ENCODE measurements at places on chromosomes 5 and 9.
A peak's percentile ranks its signal among the peaks of the same experiment; 100 is the strongest.

- no peak for DNase-seq
Observed at GRCh38 chr5:109315245-109315644, 94.5 kb downstream of the PJA2 start.

- peak; percentile 34 for DNase-seq
Observed at GRCh38 chr9:104682642-104683041, 11.7 kb upstream of the OR13D1 start.

DNA sequence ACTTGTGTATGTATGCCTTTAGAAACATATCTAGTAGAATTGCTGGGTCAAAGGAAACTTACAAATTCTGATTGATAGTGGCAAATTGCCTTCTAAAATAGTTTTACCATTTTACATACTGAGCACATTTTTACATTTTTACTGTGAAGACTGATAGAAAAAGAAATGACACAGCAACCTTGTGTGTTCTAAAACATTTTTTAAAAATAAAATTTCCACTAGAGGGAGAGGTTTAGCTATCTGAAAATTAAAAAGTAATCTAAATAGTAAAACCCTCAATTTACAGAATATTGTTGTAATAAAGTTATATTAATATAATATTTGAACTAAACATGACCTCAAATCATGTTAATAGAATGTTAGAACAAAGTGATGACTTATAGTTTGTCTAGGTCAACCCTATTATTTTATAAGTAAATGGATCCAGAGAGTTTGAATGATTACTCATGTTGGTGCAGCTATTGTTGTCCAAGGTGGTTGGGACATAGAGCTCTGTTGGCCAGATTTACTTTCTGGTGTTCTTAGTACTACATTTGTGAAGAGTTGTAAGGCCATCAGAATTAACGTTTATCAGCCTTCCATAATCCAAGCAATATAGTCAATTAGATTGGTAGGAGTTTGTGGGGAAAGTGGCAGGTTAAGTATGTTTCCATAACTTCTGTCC lies 17.2 kb downstream of the CENPP start:
- no peak for DNase-seq

DNA sequence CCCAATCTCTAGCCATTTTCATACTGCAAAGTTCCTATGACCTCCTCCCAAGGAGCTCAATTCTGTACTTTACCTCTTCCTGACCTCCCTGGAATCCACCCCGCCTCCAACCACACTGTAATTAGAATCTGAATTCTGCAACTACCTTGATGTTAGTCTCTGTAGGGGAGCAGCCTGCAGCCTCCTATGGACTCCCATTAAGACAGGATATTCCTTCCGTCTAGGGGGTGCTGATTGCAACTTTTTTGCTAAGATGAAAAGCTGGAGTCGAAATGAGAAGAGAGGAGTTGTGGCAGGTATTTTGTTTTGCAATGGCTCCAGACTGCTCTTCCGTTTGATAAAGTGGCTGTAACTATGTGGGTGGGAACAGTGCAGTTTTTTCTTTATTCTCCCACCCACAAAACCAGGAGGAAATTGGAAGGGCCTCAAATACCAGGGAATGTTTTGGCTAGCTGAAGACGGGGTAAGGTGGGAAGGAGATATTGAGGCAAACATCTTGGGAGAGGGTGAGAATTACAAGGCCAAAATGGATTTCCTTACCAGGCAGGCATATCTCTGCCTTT lies 23.8 kb downstream of the ANXA2R start:
- no peak for DNase-seq

- no peak for DNase-seq
Observed at GRCh38 chr5:67233075-67233474, 36.5 kb upstream of the CD180 start.

DNA sequence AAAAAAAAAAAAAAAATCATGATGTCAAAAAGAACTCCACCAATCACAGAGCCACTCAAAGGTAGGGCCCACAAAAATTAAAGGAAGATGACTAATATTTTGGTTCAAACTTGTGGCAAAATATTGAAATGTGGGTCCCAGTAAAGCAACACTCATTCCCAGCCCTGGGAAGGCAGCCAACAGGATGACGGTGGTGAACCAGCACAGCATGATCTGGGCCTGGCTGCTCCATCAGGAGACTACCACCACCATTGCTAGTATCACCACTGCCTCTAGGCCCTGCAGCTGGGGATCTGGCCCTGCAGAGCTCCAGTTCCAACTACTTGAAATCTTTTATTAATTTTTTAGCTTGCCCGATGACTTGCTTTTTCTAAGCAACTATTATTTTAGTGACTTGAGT lies 206.8 kb upstream of the ITGA1 start:
- DNase-seq = no peak

DNA sequence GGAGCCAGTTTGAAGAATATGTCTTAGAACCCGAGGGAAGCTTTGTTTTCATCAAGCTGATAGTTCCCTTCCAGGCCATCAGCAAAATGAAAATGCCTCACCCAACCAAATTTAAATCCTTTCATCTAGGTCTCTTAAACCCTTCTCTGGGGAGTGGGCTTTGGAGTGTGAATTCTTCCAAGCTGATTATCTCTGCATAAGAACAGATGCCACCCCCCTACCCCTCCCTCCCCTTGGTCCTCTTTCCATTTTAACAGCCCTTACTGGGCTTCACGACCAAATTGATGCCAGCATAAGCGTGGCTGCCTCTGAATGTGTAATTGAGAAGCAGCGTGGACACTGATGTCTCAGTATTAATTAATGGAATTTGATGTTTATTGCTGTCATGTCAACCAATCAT lies 509.7 kb upstream of the CLINT1 start:
- no peak for DNase-seq

- DNase-seq = peak; percentile 71
Observed at GRCh38 chr9:133782157-133783130, 44.3 kb upstream of the SARDH start.

GRCh38 chr9:97722331-97722730 lies 25.2 kb upstream of the XPA start:
- no peak for DNase-seq

DNA sequence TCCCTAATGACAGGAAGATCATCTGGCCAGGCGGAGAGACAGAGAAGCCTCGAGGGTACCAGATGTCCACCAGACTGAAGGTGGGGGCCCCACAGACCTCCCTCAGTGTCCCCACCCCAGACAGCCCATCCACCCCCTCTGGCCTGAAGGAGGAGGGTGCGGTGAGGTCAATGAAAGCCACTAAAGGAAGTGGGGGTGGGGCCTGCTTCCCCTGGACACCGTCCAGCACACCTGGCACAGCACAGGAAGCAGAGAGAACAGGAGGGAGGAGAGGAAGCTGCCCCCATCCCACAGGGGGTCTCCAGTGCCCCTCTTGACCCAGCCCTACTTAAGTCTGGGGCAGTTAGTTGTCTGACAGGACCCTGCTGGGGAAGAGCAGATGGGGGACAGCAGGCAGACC lies 11.2 kb downstream of the LRRC26 start:
- DNase-seq = no peak

- DNase-seq = no peak
Observed at GRCh38 chr5:31889001-31889561, 250.2 kb downstream of the PDZD2 start.

GRCh38 chr5:177437623-177438022 lies 9.0 kb upstream of the PRR7 start:
- DNase-seq = no peak

DNA sequence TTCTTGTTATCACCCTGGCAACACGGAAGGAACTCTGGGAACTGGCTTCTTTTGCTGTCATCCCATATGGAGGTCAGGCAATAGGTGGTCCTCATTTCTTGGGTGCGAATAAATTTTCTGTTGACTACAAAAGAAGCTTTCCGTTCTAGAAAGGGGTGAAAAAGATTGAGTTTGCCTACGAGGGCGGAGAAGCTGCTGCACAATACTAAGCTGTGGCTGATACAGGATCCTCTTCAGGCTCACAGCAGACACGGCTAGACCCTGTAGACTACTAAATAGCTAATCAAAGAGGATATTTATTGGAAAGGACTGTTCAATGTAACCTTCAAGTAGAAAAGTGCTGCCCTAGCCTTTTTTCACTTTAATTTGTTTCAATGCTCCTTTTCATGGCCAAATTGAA lies 58.1 kb downstream of the TJP2 start:
- DNase-seq = no peak

DNA sequence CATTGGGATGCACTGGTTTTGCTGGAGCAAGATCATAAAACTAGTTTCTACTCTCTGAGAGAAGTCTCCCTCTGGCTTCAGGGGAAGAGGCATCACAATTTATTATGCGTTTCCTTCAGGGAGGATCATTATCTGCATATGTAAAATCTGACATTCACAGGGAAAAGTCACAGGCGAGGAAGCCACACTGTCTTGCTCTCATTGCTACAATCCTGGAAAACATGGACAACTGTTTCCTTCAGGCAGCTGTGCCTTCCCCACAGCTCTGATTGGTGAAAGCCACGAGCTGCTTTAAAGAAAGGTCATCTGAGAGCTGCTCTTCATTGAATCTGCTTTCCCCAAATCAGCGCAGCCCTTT lies 397.8 kb downstream of the MED10 start:
- DNase-seq = no peak

DNA sequence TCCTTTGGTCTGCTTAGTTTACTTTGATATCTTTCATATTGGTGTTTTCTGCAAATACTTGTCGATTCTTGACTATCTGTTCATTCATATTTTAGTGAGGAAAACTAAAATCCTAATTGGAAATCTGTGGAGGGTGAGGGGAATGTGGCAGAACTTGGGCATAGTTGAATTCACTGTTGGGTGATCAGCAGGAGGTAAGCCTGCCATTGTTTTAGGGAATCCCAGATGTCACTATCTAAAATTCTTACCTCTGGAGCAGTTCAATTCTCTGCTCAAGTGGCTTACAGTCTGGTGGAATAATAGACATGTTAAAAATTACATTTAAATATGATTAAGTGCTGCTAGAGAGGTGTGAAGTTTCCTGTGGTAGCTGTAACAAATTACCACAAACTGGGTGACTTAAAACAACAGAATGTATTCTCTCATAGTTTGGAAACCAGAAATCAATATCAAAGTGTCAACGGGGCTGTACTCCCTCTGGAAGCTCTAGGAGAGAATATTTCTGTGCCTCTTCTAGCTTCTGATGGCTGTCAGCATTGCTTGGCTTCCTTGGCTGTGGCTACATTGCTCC lies 90.3 kb upstream of the GCNT4 start:
- DNase-seq = no peak

GRCh38 chr5:108728566-108729241 lies 19.0 kb upstream of the FER start:
- no peak for DNase-seq

GRCh38 chr5:149456597-149457392 lies 77.7 kb upstream of the IL17B start:
- no peak for DNase-seq

- DNase-seq = no peak
Observed at GRCh38 chr9:136230365-136230764, 15.2 kb downstream of the QSOX2 start.

DNA sequence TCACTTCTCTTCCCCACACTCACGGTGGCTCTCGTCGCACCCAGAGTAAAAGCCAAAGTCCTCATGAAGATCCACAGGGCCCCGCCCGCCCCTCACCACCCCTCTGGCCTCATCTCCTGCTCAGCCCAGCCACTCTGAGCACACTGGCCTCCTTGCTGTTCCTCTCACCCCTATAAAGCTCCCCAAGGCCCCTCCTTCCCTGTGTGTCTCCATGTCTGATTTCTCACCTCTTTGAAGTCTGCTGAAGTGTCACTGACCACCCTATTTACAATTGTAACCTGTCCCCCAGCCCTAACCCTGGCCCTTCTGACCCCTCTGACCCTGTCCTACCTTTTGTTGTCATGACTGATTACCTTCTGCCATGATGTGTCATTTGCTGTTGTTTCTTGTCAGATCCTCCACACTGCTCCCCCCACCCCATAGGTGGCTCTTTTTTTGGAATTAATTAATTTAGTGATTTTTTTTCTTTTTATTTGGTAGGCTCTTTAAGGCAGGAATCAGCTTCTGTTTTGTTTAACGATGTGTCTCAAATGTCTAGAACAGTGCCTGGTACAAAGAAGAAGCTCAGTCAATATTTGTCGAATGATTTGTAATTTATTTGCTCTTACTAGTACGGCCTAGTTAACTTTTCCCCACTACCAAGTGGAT lies 90.2 kb downstream of the IQGAP2 start:
- DNase-seq = no peak

GRCh38 chr9:110050925-110051355 lies 157.0 kb downstream of the C9orf152 start:
- DNase-seq = no peak

DNA sequence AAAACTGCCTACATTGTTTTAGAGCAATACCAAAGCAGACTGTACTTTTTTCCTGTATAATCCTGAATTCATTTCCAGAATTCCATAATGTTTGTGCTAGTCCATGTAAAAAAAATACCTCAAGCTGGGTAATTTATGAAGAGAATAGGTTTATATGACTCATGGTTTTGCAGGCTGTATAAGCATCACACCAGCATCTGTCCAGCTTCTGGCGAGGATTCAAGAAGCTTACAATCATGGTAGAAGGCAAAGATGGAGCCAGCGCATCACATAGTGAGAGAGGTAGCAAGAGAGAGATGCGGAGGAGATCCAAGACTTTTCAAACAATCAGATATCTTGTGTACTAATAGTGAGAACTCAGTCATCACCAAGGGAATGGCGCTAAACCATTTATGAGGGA lies 280.3 kb upstream of the CDH9 start:
- no peak for DNase-seq

GRCh38 chr5:134477462-134478245 lies 47.8 kb upstream of the JADE2 start:
- no peak for DNase-seq

GRCh38 chr5:112975721-112976431 lies 722 bp upstream of the DCP2 start:
- no peak for DNase-seq

GRCh38 chr5:41835645-41836044 lies 34.6 kb downstream of the OXCT1 start:
- DNase-seq = no peak

- no peak for DNase-seq
Observed at GRCh38 chr9:116700882-116701865, 14.1 kb downstream of the TRIM32 start.

DNA sequence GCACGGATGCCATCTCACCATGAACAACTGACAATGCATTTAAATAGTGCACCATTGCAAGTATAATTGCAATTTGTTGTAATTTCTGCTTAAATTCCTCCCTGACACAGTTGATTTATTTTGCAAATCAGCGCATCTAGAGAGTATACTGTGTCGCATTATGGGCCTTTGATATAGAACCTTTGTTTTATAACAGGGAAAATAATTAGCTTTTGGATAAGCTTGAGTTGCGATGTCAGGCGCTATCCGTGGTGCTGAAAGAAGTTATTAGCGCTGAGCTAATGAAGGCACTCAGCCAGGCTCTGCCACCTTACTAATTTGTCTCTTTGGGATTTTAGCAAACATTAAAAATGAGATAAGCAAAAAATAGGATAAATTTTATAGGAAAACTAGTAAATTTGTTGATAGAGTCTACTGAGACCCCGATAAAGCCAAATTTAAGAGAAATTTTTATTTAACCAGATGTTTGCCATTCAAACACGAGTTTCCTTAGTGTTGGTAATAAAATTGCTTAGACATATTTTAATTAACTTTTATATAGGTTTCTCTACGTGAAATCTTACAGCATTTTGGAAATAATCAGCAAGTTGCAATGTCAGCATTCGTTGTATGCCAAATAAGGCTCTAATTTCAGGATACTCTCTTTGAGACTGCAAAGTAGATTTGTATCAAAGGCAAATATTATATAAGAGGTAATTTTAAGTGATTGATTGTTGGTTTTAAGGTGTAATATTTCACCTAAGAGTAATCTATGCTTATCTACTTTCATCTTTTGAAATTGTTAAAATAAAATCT lies 355.5 kb downstream of the TLR4 start:
- peak; percentile 9 for DNase-seq

Data from hindlimb muscle (tissue), 1 donor.